ENCODE measurements at places on chromosomes 4 and X.

GRCh38 chr4:126532527-126532926, 1100.2 kb upstream of the INTU start:
- H3K36me3 ChIP-seq, result no peaks in the 10 kb centered on the region
- no peak overlapping the region for H3K27ac ChIP-seq
- no peak for DNase-seq
- no peaks in the 10 kb centered on the region for H3K27me3 ChIP-seq

- H3K4me1 ChIP-seq, result no peaks in the 10 kb centered on the region
- H3K4me3 ChIP-seq, result no peak overlapping the region
- no peak for DNase-seq
- H3K27me3 ChIP-seq, result no peaks in the 10 kb centered on the region
- no peak overlapping the region for H3K27ac ChIP-seq
- no peaks in the 10 kb centered on the region for H3K36me3 ChIP-seq
These were observed 97.3 kb downstream of the PSAPL1 start for GRCh38 chr4:7337196-7338058.

DNA sequence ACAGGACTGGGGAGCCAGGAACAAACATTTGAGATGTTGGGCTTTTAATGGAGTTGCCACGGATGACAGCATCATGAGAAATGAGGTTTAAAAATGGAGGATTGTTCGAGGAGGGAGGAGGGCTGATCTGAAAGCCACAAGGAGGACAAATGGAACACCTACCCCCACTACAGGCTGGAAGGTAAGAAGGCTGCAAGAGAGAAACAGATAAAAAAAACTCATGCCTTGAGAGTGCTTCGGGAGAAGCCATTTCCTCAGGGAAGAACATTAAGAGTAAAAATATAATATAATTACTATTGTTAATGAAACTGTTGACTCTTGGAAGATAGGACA, 119.5 kb upstream of the MAP9 start:
- no peak overlapping the region for H3K27ac ChIP-seq
- no peak for DNase-seq
- no peaks in the 10 kb centered on the region for H3K27me3 ChIP-seq
- no peak overlapping the region for H3K4me3 ChIP-seq
- H3K36me3 ChIP-seq, result no peaks in the 10 kb centered on the region

DNA sequence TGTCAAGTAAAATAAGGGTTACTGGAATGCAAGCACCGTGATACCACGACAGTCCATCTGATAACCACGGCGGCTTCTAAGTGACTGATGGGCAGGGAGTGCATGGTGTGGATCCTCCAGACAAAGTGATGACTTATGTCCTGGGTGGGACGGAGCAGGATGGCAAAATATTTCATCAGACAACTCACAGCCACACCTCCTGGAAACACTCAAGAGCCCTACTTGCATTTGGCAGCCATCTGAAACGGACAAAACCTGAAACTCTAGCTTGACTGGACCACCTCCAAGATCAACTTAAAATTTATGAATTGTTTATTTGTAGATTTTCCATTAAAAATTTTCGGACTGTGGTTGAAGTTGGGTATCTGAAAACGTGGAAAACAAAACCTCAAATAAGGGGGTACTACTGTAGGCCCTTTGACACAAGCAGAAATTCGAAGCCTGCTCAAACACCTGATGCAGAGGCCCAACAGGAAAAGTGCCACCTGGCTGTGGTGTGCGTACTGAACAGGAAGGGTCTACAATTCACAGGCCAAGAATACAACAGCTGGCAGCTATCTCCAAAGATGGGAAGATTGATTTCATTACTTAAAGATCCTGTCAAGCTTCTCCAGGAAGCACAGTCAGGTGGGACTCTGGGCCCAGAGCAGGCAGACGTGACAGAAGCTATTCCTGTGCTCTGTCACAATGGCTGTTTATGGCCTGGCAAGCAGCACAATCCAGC, 26.0 kb downstream of the LRIT3 start:
- no peak overlapping the region for H3K4me3 ChIP-seq
- no peaks in the 10 kb centered on the region for H3K4me1 ChIP-seq
- DNase-seq, result peak; percentile 18
- no peaks in the 10 kb centered on the region for H3K27me3 ChIP-seq
- no peak overlapping the region for H3K27ac ChIP-seq
- no peaks in the 10 kb centered on the region for H3K36me3 ChIP-seq

- H3K27me3 ChIP-seq, result no peaks in the 10 kb centered on the region
- DNase-seq, result no peak
- H3K36me3 ChIP-seq, result no peaks in the 10 kb centered on the region
- no peak overlapping the region for H3K4me3 ChIP-seq
- no peaks in the 10 kb centered on the region for H3K4me1 ChIP-seq
These were observed 293.4 kb upstream of the TENM3 start for GRCh38 chr4:181949704-181950312.

- H3K4me1 ChIP-seq, result peaks cover 3% of the 10 kb centered on the region
- no peaks in the 10 kb centered on the region for H3K36me3 ChIP-seq
- H3K27ac ChIP-seq, result no peak overlapping the region
- H3K4me3 ChIP-seq, result no peak overlapping the region
These were observed 1.5 kb downstream of the NMU start for GRCh38 chr4:55634417-55635128.

GRCh38 chr4:180788729-180789128, 1454.5 kb upstream of the TENM3 start:
- no peaks in the 10 kb centered on the region for H3K36me3 ChIP-seq
- DNase-seq, result no peak
- no peaks in the 10 kb centered on the region for H3K4me1 ChIP-seq
- no peaks in the 10 kb centered on the region for H3K27me3 ChIP-seq

DNA sequence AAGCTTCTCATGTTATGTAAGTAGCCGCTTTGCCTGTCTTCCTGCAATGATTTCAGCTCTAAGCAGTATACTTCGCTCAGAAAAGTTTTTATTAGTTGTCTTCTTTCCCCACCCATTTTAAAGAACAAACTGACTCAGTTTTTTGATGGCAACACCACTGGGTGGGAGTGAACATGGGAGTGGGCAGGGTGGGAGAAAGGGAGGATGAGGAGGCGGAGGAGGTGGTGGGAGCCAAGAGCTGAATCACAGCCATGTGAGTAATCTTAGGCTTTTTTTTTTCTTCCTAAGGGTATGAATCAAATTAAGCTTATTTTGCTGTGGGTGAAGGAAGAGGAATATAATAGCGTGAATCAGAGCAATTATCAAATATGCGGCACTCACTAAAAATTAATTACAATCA, 574.3 kb upstream of the DIPK2B start:
- H3K4me3 ChIP-seq, result no peak overlapping the region
- H3K27ac ChIP-seq, result no peak overlapping the region
- peaks cover 8% of the 10 kb centered on the region for H3K4me1 ChIP-seq
- no peaks in the 10 kb centered on the region for H3K36me3 ChIP-seq
- H3K27me3 ChIP-seq, result no peaks in the 10 kb centered on the region

GRCh38 chrX:40700640-40701342, 34.6 kb downstream of the MED14 start:
- H3K27ac ChIP-seq, result no peak overlapping the region
- H3K4me3 ChIP-seq, result no peak overlapping the region
- H3K36me3 ChIP-seq, result no peaks in the 10 kb centered on the region
- no peaks in the 10 kb centered on the region for H3K4me1 ChIP-seq

- no peaks in the 10 kb centered on the region for H3K36me3 ChIP-seq
- no peak for DNase-seq
- no peak overlapping the region for H3K27ac ChIP-seq
- H3K4me3 ChIP-seq, result no peak overlapping the region
These were observed 21.0 kb downstream of the RBM47 start for GRCh38 chr4:40608628-40609027.

GRCh38 chr4:85736571-85736970, 261.6 kb downstream of the ARHGAP24 start:
- no peak for DNase-seq
- no peaks in the 10 kb centered on the region for H3K27me3 ChIP-seq
- H3K27ac ChIP-seq, result no peak overlapping the region
- no peaks in the 10 kb centered on the region for H3K36me3 ChIP-seq
- peaks cover 3% of the 10 kb centered on the region for H3K4me1 ChIP-seq

- no peaks in the 10 kb centered on the region for H3K27me3 ChIP-seq
- no peak overlapping the region for H3K27ac ChIP-seq
- DNase-seq, result no peak
- H3K36me3 ChIP-seq, result no peaks in the 10 kb centered on the region
- H3K4me1 ChIP-seq, result no peaks in the 10 kb centered on the region
These were observed 4.4 kb upstream of the HTATSF1 start for GRCh38 chrX:136493011-136493410.

GRCh38 chr4:7121866-7122653, 54.2 kb upstream of the GRPEL1 start:
- no peak overlapping the region for H3K4me3 ChIP-seq
- no peaks in the 10 kb centered on the region for H3K36me3 ChIP-seq
- DNase-seq, result no peak

All from fibroblast of lung (primary cell).